Activated T-cell treated with anti-CD3 and anti-CD28 coated beads, Interleukin-2, amount 50 U/mL, for 4 hours (primary cell): ENCODE measurements at places on chromosomes 11 and 22. TPM values are rescaled to one million over a fixed set of nuclear protein-coding genes. Genes with fewer than 3 reads are reported as not detected.

The SMC1B gene
- 0.18 TPM for total RNA-seq

The GRIA4 gene
- not detected for total RNA-seq

The LMO1 gene
- total RNA-seq: not detected

The ANO9 gene
- 20.4 TPM for total RNA-seq

The SAC3D1 gene
- 12.5 TPM for total RNA-seq

The DBX1 gene
- not detected for total RNA-seq

The TBX10 gene
- total RNA-seq: not detected

The RASSF10 gene
- not detected for total RNA-seq

The OR10AG1 gene
- total RNA-seq: not detected

The GRAP2 gene
- total RNA-seq: 19.5 TPM

The TP53AIP1 gene
- not detected for total RNA-seq

The OR51I1 gene
- total RNA-seq: not detected

The KCNQ1OT1 gene
- 0.18 TPM for total RNA-seq

The MAPK8IP1 gene
- total RNA-seq: 0.87 TPM

The SLC36A4 gene
- 13.4 TPM for total RNA-seq

The LRRC75B gene
- total RNA-seq: 0.54 TPM

The MYRF gene
- 0.24 TPM for total RNA-seq

The MB gene
- total RNA-seq: 0.26 TPM

The ZNF143 gene
- total RNA-seq: 35.2 TPM

The SF3A1 gene
- 324 TPM for total RNA-seq

The MN1 gene
- 0.08 TPM for total RNA-seq

The MIOX gene
- total RNA-seq: not detected

The VWCE gene
- total RNA-seq: 10.2 TPM

The MMP12 gene
- not detected for total RNA-seq

The RBMXL2 gene
- not detected for total RNA-seq

The KCNK4 gene
- not detected for total RNA-seq

The GTSE1 gene
- 3.7 TPM for total RNA-seq
